ENCODE measurements at places on chromosomes 1 and 21.

GRCh38 chr1:61404597-61405376 is 320.2 kb downstream of the TM2D1 start:
- no peak for DNase-seq

- no peak for DNase-seq
These were observed 59.2 kb downstream of the CD34 start for GRCh38 chr1:207851696-207852095.

DNA sequence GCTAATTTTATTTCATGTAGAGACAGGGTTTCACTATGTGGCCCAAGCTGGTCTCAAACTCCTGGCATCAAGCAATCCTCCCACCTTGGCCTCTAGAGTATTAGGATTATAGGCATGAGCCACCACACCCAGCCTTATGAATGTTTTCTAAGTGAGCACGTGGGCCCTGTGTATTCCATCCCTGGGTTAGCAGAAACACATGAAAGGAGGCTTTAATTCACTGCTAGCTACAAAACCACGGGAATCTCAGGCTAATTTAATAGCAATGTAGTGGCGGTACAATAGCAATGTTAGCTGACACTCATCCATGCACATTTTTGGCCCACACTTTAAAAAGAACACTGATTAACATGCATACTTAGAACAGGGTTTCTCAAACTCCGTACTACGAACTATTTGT is 32.0 kb downstream of the VTCN1 start:
- no peak for DNase-seq

DNA sequence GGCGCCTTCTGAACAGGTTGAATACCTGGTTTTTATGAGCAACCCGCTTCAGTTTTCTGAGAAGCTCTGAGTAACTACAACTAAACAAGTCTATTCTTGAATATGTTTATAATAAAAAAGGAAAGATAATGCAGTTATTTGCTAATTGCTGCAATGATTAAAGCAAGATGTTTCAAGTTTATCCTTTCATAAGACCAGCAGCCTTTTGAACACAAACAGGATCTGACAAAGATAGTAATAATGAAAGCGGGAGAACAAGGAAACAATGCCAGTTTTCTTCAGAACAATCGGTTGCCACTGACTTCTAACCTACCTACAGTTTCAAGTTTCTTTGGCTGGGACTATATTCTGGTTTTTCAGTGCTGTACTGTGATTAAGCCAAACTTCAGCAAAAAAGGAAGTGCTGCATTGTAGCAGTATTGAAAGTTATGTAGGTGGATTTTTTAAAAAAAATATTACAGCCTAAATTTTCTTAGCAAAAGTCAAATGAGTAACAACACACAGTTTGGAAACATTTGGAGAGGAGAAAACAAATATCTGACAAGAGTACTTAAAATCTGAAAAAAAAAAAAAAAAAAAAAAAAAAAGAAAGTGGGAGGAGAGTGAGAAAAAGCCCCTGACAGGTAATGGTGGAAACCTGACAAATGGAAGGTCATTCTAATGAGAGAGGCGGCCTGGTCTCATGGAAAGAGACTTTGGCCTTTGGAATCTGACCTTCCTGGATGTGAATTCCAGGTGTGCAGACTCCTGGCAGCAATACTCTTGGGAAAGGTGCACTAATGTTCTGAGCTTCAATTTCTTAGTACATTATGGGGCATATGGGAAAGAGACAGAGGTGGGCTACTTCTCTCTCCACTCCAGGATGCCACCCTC is 11.4 kb downstream of the KCNJ15 start:
- no peak for DNase-seq

DNA sequence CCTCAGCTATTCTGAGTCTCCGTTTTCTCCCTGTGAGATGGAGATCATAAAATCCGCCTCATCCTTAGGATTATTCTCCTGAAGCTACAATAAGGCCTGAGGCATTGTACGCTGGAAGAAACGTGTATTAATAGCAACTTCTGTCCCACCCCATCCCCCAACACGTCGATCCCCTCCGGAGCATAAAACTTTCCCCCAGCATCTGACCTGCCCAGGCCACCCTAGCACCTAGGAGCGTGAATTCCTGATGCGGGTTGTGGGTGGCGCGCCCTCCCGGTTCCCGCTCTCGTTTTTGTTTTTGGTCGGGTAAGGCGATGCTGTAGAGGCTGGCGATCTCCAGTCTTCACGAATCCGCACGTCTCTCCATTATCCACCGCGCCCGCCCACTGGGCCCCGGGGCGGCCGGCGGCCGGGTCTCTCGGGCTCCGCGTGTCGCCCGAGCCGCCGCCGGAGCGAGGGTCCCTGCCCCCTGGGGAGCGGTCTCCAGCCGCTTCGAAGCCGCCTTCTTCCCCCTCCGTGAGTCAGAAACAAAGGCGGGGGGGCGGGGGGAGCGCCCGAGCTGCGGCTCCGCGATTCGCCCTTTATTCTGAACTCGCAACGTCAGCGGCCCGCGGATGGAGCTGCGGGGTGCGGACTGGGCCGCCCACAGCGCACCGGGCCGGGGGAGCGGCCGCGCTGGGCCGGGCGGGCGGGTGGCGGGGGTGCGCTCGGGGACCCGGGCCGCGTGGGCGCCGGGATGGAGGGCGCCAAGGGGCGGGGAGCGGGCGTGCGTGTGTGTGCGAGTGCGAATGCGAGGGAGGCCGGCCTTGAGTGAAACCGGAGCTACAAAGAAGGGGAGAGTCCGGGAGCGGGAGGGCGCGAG is at the start of gene PLEKHO1:
Gene PLEKHO1 (plus strand): TSS at position 646 of the 862 bp plus-strand sequence. CDS start 342 bp downstream, outside the sequence.
- peak; percentile 79 for DNase-seq

GRCh38 chr1:161843156-161843555 is 77.0 kb downstream of the ATF6 start:
- DNase-seq, result no peak

DNA sequence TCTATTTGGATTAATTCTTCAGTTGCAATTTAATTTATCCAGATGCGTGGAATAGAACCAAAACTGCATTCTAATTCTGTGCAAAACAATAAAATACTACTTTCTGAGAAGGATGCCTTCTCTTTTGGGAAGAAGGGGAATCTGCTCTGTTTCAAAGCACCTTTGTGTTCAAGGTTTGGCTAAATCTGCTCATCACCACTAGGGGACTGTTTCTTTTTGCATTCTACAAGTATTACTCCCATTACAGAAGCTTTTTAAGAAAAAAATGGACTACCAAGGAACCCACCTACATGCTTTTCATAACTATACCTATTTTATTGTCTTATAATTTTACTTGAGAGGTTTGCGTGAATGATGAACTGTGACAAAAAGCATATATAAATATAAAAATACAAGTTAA is 18.2 kb downstream of the MRPS6 start:
- DNase-seq, result no peak

DNA sequence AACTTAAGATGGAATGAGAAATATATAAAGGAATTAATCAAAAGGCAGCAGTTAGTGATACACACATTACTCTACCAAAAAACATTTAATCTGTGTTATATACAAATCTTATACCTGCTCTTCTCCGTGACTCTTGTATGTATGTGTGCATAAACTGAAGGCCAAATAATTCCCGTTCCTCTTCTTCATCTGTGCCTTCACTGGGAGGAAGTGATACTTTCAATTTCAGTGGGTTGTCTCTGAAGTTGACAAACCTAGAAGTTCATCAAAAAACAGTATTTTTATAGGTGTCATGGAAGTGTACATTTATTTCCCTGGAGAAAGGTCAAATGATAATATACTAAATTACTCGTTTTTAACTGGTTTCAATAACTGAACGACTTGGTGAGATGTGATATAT is 19.3 kb downstream of the TRMT13 start:
- no peak for DNase-seq

DNA sequence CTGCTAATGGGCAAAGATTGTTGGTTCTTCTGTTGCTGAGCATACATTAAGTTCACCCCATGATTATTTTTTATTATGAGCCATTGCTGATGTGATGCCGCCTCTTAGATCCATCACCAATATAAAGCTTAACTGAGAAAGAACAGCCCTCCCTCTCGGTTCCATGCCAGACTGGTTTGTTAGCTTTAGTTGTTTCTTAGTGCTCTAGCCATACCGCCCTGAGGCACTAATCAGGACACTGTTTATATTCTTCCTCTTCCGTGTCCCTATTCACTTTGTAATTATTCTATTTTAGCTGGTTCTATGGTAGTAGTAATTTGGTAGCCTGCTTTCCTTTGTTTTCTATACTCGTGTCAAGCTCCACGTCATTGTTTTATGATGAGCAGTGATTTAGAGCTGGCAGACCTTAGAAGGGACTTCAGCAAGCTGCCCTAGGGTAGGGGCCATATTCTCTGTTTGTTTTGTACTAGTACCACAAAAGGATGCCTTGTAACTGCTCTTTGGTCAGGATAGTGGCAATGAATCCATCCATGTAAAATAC is 27.3 kb upstream of the PDPN start:
- no peak for DNase-seq

DNA sequence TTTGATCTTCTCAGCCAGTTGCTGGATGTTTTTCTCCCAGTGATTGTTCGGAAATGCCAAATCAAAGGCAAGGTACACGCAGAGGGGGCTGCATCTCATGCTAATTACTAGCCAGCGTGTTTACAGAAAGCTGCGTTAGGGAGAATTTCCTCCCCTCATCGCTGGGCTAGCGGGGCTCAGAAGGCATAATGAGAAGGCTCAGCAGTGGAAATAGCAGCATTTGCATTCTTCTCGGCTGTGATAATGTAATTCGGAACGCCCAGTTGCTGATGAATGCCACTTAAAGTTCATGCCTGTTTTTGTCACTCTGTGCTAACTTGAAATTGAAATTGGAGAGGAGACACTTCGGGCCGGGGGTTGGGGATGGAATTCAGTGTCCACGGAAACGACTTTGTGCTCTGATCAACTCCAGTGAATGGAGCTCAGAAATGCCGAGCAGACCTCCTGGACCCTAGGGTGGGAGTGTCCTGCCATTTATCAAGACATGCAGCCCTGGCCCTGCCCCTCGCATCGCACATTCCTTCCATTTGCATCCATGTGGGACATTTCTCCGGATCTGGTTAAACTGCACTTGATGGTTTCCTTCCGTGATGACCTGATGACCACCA is 313.4 kb upstream of the C1orf174 start:
- DNase-seq, result no peak

GRCh38 chr21:29195981-29196669 is 65.7 kb downstream of the MAP3K7CL start:
- DNase-seq, result peak; percentile 49

DNA sequence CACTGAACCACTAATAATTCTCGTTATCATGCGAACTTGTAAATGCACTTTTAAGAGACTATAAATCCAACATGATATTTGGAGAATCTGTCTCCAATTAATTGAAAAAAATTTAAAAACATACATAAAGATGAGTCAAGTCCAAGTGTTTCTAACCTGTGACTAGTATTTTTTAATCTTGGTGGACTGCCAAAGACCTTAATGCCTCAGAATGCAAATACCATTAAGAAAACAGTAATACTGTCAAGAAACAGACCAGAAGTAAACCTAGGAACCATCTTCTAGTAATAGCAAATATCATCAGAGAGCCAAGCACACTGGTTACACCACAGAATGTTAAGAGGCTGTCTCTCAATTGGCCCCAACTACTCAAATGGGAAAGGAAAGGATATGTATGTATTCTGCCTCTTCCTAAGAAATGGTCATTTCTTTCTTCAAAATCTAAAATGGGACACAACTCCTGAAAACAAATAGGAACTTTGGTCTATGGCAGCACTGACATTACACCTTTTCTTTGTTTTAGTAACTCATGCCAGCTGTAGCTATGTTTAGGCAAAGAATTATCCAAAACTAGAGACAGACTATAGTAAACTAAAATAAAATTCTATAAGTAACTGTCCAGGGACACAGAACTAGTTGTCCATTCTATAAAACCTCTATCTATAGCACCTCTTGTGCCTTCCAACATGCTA is 15.8 kb downstream of the SCYL3 start:
- no peak for DNase-seq

- DNase-seq, result no peak
These were observed 351.0 kb upstream of the B3GALT2 start for GRCh38 chr1:193537266-193538002.

- DNase-seq, result no peak
These were observed 72.2 kb upstream of the C1orf87 start for GRCh38 chr1:60145771-60146170.

- no peak for DNase-seq
These were observed 631.9 kb upstream of the ADGRL4 start for GRCh38 chr1:79638382-79638781.

DNA sequence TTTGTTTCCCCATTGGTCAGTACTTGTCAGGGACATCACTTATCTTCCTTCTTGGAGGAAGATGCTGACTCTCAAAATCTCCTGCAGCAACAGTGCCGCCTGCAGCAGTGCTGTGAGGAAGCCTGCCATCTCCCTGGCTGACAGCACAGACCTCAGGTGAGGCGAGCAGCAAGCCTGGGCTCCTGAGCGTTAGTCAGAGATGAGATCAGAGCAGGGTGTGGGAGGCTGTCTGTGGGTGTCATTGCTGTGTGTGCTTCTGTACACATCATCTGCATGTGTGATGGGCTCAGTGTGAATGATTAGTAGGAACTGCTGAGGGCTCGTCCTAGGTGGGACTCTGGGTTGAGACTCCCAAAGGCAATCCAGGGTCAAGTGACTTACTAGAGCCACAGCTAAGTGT is 6.1 kb downstream of the STRIP1 start:
- DNase-seq, result no peak

DNA sequence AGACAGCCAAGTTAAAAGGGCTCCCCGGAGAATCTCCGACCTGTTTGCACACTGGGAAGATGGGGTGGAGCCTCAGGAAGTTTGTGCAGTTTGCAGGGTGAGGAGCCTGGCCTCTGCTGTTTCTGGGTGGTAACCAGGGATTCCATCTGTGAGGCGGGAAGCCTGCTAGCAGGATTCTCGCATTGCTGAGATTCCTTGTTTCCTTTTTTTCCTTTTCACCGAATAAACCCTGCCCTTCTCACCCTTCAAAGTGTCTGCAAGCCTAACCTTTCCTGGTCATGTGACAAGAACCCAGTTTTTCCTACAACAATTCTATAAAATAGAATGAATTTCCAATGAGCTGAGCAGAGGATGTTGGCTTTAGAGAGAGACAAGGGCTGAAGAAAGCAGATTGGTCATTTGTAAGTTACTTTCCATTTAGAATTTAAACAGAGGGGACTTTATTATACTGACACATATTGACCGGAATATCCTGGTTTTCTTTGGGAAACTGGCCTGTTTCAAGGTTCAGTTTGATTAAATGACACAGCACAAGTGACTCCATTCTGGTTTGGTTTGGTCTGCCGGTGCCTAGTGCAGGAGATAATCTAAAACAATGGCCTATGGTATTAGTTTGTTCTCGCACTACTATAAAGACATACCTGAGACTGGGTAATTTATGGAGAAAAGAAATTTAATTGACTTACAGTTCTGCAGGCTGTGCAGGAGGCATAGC is 48.7 kb upstream of the DNAH14 start:
- DNase-seq, result no peak

- no peak for DNase-seq
These were observed 5.3 kb upstream of the NAXE start for GRCh38 chr1:156586323-156586722.

GRCh38 chr1:244060686-244061085 is 9.6 kb downstream of the ZBTB18 start:
- no peak for DNase-seq

DNA sequence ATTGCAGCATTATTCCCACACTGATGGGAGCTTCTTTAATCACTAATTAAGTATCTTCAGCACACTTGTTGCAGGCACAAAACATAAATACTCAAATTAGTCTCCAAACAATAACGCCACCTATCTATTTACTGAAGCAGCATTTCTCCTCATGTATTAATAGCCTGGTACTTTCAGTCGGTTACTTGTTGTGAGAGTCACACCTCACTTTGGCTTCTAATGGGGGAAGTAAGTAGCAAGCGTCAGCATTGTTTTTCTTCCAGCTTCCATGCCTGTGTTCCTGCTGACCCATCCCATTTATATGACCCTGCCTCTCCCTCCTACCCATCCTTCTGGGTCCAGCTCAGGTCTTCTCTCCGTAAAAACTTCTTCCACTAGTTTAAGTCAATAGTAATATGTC is 31.9 kb upstream of the DENND1B start:
- DNase-seq, result no peak
